ENCODE measurements at places on chromosomes 12 and 14.

DNA sequence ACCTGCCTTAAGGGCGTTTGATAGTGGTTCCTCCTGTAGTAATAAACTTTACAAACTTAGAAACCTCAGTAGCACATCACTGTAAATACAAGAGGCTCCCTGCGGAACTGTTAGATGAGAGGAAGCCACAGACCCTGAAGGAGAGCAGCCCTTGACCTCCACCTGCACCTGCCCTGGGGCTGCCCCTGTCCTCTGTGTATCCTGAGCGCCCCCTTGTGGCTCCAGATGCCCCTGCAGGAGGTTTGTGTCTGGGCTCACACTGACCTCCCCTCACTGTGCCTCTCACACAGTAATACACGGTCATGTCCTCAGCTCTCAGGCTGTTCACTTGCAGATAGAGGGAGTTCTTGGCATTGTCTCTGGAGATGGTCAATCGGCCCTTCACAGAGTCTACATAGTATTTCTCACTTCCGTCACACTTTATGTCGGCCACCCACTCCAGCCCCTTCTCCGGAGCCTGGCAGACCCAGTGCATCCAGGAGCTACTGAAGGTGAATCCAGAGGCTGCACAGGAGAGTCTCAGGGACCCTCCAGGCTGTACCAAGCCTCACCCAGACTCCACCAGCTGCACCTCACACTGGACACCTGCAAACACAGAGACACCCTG lies 1059.8 kb downstream of the TMEM121 start:
- no peak for DNase-seq

DNA sequence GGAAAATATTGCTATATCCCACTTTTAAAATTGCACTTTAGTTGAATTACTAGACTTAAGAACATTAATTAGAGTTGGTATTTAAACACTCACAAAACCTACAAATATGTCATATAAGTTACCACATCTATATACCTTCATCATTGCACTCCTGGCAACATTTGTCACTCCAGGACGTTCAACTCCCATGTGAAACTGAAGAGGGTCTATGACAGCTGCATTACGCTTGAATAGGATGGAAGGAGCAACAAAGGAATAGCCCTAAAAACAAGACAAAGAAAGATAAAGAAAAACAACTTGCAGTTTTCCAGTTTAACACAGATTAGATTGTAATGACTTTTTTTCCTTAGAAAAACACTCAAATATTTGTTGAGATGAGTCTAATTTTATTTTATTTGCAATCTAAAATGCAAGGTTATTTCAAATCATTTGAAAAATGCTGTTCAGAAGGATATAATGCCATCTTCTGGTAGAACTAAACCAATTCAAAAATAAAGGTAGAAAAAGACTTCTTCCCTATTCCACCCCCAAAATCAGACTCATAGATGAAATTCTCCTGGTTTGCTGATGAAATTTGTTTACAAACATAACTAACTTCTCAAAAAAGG lies 84.3 kb upstream of the TTC7B start:
- DNase-seq = peak; percentile 6

DNA sequence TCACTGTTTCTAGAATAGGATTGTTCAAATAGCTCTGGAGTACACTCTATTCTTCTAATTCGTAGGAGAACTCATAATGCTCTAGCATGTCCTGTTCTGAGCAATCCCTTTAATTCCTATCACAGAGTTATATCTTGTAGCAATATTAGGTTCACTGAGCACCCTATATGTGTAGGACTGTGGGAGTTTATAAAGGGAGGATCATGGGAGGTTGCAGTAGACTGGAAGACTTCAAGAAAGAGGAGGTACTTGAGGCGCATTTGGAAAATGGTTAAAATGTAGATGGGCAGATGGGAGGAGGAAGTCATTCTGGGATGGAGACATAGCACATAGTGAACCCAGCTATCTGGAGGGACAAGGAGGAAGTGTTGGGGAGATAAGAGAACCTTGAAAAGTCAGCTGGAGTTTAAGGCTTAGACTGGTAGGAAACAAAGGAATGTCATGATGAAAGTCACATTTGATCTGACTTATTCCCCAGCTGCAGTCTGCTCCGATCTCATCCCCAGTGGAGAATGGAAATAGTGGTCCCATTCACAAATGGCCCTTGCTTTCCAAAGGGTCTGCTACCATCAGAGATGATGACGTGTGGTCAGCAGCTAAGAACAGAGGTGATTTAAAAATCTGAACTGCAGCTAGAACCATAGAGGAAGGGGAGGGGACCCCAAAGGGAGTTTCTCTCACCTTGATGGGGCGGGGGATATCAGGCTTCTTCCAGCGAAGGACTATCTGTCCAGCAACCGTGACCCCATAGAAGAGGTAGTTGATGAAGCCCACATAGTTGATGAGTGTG lies 10.1 kb upstream of the CEBPE start:
- no peak for DNase-seq

GRCh38 chr14:100777366-100777817 lies 48.5 kb upstream of the MEG3 start:
- no peak for DNase-seq

- DNase-seq = no peak
These were observed 64.9 kb upstream of the GALNT9 start for GRCh38 chr12:132393991-132394949.

DNA sequence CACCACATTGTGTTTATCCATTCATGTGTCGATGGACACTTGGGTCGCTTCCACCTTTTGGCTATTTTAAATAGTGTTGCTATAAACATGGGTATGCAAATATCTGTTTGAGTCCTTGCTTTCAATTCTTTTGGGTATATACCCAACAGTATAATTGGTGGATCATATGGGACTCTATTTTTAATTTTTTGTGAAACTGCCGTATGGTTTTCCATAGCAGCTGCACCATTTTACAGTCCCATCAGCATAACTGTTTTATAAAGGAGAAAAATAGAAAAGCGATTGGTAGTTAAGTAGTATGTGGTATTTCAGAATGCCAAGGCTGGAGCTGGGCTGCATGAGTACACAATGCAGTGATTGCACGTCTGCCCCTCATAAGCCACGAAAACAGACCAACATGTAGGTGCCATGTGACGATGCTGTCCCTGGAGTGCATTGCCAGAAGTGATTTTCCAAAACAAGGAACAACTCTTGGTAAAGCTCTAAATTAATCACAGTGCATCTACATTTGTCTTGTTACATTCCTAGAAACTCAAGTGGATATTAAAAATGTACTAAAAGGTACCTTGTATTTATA lies 83.5 kb downstream of the C12orf75 start:
- no peak for DNase-seq

GRCh38 chr12:95959107-95959506 lies 16.0 kb downstream of the AMDHD1 start:
- no peak for DNase-seq

DNA sequence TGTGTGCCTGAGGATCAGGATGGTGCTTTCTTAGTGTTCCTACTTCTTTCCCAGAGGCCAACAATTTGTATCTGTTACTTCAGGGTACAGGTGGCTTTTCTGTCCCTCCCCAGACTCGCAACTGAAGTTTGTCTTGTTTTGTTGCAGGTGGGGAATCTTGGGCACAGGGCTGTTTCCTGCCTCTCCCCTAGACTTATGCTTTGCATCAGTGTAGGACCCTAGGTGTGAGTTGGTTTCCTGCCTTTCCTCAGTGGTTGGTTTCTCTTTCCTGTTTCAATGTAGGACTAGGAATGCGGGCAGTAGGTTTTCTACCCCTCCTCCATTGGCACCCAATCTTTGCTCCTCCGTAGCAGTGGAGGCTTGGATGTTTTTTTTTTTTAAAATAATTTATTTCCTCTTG lies 87.0 kb downstream of the TRMT5 start:
- DNase-seq = no peak

DNA sequence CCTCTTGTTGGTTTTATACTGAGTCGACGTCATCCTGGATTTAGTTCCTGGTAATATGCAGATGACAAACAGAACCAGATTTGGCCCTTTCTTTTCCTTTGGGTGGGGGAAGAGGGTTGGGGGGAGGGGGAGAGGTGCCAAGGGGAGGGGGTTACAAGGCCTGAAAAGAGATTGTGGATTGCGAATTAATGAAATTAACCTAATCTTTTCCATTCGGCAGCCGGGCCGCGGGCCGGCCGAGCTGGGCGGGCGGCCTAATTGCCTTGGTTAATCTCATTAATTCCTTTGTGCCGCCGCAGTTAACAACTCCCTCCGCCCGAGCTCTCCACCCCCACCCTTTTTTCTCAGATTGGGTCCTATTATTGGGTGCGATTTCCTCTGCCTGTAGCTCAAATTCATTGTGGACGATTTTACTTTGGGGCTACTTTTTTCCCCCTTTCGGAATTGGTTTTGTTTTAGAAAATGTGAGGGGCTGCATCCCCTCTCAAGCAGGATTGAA lies 387 bp upstream of the GSC start:
- peak; percentile 32 for DNase-seq

GRCh38 chr12:3004655-3005565 lies 45.7 kb downstream of the TEAD4 start:
- DNase-seq = no peak

GRCh38 chr12:28827861-28828260 lies 321.2 kb upstream of the FAR2 start:
- no peak for DNase-seq

DNA sequence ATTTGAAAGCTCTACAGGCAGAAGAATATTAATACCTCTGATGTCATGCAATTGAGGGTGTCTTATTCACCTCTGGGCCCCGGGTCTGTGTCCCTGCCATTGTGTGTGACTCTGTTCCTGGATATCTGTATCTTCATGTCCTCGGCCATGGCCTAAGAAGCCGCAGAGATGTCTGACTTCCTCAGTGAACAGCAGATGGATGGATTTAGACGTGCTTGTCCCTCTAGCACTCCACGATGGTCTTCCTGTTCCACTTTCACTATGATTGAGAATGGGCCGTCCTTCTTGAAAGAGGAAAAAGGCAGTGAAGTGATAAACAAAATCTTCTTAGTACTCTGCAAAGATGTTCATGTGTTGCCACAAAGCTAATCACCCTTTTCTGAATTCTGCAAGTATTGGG lies 217.4 kb downstream of the SLC41A2 start:
- DNase-seq = no peak

DNA sequence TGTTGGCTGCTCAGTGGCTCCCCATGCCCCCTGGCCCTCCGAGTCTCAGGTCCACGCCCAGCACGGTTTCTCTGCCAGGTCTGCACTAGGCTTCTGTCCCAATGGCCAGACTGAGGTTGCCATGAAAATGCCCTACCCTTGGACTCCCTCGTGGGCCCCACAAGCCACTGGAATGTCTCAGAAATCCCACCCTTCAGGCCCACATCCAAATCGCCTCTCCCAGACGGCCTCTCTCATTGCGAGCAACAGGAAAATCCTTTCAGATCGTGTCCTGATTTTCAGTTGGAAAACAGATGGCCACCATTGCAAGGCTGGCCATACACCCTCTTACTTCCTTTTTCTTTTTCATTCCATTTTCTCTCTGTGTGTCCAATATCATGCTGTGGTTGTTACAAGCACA lies 77.3 kb downstream of the IRF2BPL start:
- peak; percentile 82 for DNase-seq

GRCh38 chr14:76352639-76353281 lies 23.2 kb upstream of the ESRRB start:
- peak; percentile 65 for DNase-seq

DNA sequence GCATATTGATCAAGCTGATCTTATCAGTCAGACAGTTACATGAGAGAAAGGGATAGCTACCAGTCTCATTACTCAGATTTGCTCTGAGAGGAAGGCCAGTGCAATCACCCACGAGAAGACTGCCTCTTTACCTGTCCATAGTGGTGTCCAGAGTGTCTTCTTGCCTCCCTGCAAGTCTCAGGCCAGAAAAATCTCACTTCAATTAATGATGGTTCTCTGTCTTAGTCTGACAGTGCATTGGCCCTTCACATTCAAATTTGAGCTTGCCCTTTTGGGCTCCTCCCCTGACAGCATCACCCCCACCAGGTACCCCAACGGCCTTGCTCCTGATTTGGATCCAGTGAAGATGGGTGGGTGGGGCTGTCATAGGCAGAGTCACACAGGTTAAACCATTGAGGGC lies at the start of gene AICDA:
AICDA (minus strand) TSS at position 231 of the 400 bp plus-strand sequence; CDS start at position 139, 92 bp downstream.
- DNase-seq = no peak

Data from lung (tissue), 17 donors.